ENCODE measurements at places on chromosomes 2 and 18.

DNA sequence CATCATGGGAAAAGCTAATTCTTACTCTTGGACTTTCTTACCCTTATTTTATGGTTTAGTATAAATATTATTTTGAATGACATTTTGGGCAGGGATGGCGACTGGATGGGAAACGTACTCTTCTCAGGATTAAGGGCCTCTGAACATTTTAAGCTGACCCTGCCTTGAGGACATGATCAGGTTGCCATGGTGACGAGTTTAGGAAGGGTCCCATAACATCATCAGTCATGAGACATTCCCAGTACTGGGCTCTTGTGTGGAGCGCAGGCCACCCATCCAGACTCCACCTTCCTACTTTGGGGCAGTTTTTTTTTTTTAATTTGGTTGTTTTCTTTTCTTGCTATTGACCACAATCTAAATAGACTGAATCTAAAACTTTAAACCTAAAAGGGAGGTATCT, 40.7 kb downstream of the KCNE4 start:
- no peak for DNase-seq

- DNase-seq = no peak
Measured at GRCh38 chr2:37554155-37554510, 117.3 kb downstream of the CDC42EP3 start.

DNA sequence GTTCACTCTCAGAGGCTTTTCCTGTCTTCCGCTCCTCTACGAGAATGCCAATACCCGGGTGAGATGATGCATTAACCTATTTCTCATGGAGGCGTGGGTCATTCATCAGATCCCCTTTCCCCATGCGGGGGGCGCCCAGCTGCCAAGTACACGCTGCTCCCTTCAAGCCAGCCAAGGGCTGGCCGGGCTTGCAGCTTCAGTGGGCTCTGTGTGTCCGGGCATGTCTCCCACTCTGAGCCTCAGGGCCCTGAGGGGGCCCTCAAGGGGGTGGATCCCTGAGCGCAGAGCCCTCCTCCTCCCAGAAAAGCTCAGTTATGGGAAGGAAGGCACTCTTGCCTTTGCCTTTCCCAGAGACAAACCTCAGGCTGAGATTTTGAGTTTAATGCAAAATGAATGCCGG, 431.8 kb upstream of the MYT1L start:
- no peak for DNase-seq

DNA sequence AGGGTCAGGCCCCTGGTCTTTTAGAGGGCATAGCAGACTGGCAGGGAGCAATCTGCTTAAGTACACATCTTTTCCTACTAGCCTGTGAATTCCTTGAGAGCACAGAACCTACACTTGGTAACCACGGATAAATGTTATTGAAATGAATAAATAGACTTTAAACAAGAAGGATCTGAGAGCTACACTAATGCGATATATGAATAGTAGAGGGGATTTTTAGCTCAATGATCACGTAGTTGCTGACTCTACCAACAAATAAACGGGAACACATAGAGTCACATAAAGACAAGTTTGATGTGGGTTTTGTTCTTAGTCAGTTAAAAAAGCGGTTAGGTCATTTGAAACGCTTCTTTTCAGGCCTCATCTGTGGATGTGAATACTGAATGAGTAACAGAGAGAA, 290.3 kb upstream of the CCDC68 start:
- no peak for DNase-seq

DNA sequence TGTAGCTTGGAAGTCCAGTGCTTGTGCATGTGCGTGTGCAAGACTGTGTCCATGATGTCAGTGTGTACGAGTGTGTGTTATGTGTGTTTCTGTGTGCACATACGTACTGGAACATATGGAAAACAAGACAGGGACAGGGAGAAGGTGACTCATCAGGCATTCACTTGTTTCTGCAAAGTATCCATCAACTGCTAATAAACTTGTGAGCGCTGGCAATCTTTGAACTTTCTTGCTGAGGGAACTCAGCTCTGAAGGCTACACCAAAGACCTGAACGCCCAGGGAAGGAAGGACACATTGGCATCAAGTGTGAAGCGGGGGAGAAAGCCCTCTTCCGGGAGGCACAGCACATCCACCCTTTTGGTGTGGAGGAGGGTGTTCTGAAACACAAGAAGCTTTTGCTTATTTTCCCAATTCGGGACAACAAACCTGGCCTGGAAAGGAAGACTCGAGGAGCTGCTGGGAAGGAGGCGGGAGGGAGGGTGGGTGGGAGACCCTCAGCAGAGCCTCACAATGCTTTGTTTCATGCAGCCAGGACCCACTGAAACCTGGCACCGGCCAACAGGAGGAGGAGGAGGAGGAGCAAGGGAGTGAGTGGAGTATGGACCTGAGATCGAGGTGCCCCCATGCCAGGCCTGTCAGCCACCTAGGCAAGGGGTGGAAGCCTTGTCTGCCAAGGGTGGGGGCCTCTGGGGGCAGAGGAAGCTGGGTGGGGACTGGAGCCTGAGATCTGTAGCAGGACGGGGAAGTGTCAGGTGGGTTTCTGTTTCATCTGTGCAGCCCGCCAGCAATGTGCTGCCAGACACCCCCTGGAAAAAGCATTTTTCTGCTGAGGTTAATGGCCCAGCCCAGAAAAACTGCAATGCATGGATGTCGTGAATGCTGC, 26.8 kb downstream of the SMAD7 start:
- no peak for DNase-seq

- DNase-seq = no peak
Measured at GRCh38 chr2:233202531-233202944, 48.9 kb upstream of the ATG16L1 start.

GRCh38 chr2:98505311-98505808, 60.7 kb downstream of the INPP4A start:
- no peak for DNase-seq

DNA sequence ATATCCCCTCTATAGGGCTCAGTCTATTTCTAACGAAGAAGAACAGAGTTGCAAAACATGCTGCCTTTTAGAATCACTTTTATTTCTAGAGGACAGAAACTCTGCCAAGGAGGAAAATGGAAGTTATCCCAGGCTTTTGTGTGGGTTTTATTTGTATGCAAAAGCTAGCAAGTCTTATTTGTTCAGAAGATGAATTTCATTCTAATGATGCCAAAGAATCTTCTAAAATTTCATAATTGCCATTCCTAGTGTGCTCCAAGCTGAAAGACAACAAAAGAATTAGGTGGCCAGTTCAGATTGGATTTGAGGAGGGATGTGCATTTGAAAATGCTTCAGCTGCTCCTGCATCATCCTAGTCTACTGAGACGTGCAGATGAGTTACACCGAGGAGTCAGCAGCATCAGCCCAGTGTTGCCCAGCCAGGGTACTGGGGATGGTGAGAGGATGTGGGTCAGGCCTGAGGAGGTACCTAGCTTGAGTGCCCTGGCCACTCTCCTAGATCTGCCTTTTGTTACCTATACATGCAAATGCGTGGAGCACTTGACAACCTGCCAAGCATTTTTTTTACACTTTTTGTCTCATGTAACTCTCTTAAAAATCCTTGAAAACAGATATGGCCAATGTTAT, 80.1 kb downstream of the KCNS3 start:
- DNase-seq = peak; percentile 49
